ENCODE measurements at places on chromosomes 2 and 18.

- DNase-seq: no peak
These were observed 158.3 kb downstream of the WDSUB1 start for GRCh38 chr2:159128191-159128590.

DNA sequence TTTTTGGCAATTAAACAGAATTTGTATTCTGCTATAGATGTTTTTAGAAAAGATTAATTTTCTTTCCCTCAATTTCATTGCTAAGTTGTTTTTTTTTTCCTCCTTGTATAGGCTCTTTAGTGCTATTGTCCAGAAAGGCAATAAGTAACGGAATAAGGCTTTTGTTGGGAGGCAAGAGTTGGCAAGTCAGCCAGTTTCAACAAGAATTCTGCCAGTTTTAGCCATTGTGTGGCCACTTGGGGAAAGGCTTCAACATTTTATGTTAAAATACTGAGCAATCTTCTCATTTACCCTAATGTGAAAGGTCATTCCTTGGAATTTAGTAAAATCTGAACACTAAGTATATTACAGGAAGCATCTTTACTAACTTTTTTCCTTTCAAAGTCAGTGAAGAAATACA is 9.6 kb downstream of the CALCRL start:
- no peak for DNase-seq

DNA sequence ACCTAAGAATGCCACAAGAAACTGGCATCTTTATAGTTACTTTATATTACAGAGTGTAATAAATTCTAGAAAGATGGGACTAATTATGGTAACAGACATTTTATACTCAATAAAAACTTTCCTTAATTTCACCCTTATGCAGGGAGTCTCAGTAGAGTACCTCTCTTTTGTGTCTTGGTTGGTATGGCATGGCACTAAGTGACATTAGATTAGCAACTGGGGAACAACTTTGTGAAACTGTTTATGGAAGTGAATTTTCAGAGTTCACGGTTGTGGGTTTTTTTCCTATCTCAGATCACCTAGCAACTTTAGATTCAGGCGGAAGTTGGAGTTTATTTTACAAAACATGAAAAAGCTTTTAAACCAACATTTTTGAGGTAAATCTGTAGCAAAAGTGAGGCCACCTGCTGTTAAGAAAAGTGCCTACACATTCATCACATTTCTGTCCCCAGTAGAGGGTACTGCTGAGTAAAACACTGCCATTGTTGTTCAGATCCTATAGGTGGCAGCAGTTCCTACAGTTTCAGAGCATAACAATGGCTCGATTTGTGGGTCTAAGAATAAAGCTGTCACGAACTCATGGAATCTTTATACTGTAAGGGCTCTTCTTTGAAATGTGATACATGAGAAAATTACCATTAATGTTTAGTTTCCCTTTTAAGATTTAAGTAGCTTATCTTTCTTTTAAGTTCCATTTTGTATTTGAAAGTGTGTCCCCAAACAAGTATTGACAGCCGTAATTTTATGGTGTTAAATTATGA is 117.6 kb downstream of the CAMKMT start:
- DNase-seq: peak; percentile 11

DNA sequence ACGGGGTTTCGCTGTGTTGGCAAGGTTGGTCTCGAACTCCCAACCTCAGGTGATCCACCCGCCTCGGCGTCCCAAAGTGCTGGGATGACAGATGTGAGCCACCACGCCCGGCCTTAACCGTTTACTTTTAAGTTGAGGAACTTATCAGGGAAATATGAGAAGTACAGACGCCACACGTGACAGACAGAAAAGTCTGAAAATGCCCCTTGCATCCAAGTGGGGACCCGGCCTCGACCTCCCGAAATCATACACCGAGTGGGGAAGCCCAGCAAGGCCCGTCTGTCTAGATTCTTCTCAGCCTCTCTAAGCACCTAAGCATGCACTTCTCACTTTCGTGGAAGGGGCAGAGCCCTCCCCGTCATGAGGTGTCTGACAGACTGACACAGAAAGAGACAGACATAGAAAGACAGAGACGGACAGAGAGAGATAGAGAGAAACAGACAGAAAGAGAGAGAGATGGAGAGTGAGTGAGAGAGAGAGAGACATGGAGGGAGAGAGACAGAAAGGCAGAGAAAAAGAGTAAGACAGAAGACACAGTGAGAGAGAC is 107.3 kb upstream of the ANKRD30BL start:
- no peak for DNase-seq

DNA sequence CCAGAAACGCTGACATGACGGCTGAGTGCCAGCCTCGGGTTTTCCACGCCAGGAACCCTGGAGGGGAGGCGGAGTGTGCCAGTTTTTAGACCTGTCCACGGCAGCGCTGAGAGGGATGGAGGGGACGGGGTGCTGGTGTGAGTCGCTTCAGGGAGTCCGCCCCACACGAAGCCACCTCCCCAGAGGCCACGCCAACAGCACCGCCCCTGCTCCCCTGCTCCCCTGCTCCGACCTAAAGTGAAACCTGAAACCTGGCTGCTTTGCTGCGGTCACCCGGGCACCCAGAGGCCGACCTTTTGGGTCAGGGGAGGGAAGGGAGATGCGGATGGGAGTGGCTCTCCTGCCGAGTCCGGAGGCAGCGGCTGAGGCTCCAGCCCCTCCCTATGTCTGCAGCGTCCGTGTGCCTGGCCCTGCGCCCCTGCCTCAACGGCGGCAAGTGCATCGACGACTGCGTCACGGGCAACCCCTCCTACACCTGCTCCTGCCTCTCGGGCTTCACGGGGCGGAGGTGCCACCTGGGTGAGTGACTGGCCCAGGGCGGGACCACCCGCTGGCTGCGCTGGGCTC is 38.1 kb downstream of the SNED1 start:
- peak; percentile 31 for DNase-seq

DNA sequence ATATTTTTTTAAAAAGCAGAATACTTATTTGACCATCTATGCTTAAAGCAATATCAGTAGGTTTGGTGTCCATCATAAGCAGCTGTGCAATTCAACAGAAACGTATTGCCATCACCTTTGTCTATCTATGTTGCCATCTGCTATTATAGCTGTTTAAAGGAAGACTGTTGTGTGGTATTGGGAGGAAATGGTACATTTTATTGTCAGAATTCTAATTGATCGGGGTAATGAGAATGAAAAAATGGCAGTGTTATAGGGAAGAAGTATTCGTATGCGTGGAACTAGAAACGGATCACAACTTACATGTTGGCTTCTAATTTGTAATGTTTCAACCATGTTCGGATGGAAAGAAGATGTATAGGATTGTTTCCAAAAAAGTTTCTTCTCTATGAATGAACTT is 90.3 kb upstream of the RANBP2 start:
- no peak for DNase-seq

GRCh38 chr18:40109252-40110049 is 1845.6 kb upstream of the PIK3C3 start:
- no peak for DNase-seq

GRCh38 chr2:30235008-30235655 is 3.8 kb downstream of the LBH start:
- DNase-seq: peak; percentile 56

Measured in stimulated activated CD4-positive, alpha-beta T cell treated with anti-CD3 and anti-CD28 coated beads, Interleukin-2, amount 100 ng/mL, for 48 hours (primary cell).